ENCODE measurements at places on chromosomes 5 and 9. TPM values are rescaled to one million over a fixed set of nuclear protein-coding genes. Genes with fewer than 3 reads are reported as not detected.
A peak's percentile ranks its signal among the peaks of the same experiment; 100 is the strongest.

Gene FOXD4
- not detected for total RNA-seq

Gene ANKRD18A
- 7.2 TPM for total RNA-seq

DNA sequence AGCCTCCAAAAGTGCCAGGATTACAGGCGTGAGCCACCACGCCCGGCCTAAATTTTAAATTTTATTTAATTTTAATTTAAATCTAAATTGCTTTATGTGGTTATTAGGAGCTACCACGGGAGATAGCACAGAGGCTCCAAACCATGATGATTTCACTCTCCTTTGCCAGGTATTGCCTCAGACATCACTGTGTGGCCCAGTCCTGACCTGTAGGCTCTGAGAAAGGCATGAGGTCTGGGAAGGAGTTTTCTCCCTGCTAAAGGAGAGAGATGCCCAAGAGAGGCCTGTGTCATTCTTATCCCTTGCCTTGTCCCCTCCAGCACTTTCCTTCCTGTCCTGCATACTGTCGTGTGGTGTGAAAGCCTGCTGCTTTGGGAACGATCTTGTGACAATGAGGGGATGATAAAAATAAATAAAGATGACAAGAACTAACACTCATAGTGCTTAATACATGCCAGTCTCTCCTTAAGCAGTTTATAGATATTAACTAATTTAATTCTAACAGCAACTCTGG lies 37.0 kb upstream of the BASP1 start:
- H3K27ac ChIP-seq, result no peak overlapping the region
- H3K4me3 ChIP-seq, result no peak overlapping the region
- H3K27me3 ChIP-seq, result no peaks in the 10 kb centered on the region
- H3K36me3 ChIP-seq, result no peaks in the 10 kb centered on the region
- H3K4me1 ChIP-seq, result no peaks in the 10 kb centered on the region

- peak; percentile 70 for DNase-seq
- H3K27ac ChIP-seq, result peak overlapping the region; percentile 98
- no peaks in the 10 kb centered on the region for H3K27me3 ChIP-seq
- H3K36me3 ChIP-seq, result no peaks in the 10 kb centered on the region
- peaks cover 29% of the 10 kb centered on the region for H3K4me1 ChIP-seq
- H3K4me3 ChIP-seq, result no peak overlapping the region
Observed at GRCh38 chr9:121289026-121289771, 21.2 kb downstream of the GSN start.

DNA sequence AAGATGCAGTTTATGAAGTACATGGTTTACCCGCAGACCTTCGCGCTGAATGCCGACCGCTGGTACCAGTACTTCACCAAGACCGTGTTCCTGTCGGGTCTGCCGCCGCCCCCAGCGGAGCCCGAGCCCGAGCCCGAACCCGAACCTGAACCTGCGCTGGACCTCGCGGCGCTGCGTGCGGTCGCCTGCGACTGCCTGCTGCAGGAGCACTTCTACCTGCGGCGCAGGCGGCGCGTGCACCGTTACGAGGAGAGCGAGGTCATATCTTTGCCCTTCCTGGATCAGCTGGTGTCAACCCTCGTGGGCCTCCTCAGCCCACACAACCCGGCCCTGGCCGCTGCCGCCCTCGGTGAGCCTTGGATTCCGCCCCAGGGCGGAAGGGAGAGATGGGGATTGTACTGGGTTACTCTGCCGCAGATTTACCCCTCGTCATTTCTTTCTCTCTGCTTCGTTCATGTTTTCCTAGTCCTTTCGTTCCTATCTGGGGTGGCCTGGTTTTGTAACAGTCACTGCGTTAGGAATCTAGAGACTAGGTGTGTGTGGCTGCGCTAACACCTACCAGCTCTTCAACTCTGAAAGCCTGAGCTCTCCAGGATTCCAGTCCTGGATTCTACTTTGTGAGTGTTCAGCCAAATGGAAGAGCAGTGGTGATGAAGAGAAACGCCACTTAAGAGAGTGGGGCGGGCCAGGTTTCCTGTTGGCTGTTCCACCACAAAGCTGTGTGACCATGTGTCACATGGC lies 638 bp downstream of the MRPS30 start:
- H3K4me1 ChIP-seq, result no peaks in the 10 kb centered on the region
- peak overlapping the region; percentile 96 for H3K4me3 ChIP-seq
- H3K27ac ChIP-seq, result peak overlapping the region; percentile 89
- peak; percentile 66 for DNase-seq

GRCh38 chr5:115160975-115161475 lies 8.7 kb downstream of the TRIM36 start:
- DNase-seq, result no peak
- H3K27me3 ChIP-seq, result no peaks in the 10 kb centered on the region
- H3K4me1 ChIP-seq, result no peaks in the 10 kb centered on the region
- H3K4me3 ChIP-seq, result no peak overlapping the region
- H3K27ac ChIP-seq, result no peak overlapping the region
- H3K36me3 ChIP-seq, result no peaks in the 10 kb centered on the region

Gene FRMPD1
- total RNA-seq, result 0.35 TPM

Gene NRG2
- total RNA-seq, result 0.48 TPM

DNA sequence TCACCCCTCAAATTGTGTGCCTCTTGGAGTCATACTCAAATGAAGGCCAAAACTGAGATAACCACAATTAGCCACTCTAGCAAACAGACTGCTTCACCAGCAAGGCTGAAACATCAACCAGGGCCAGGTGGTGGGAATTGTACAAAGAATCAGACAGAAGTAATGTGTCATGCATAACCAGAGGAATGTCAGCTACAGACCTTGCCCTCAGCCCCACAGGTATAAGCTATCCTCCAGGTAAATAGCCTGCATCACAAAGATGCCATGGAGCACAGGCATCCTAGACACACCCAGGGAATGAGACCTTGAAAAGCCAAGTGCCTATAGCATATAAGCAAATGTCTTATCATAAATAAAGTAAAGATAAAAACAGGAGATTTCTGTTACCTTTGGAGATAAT lies 242.7 kb downstream of the CETN3 start:
- no peaks in the 10 kb centered on the region for H3K4me1 ChIP-seq
- H3K36me3 ChIP-seq, result no peaks in the 10 kb centered on the region
- DNase-seq, result no peak
- no peak overlapping the region for H3K27ac ChIP-seq
- H3K27me3 ChIP-seq, result no peaks in the 10 kb centered on the region

Gene KCNT1
- total RNA-seq, result not detected

DNA sequence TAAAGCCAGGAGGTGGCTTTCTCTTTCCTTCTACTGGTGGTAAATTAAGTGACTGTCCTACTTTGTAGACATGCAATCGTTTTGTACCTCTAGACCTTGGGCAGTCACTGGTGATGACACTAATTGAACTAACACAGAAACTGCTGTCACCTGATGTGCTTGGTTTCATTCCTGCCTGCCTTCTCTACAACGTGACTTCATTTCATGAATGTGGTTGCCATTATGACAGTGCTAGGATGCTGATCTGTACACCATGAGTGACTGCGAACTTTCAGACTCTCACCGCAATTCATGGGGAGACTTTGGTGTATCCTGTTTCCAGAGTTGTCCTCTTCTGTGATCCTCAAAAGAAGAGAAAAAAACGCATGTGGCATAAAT lies 47.5 kb downstream of the UBE2QL1 start:
- no peak overlapping the region for H3K27ac ChIP-seq
- DNase-seq, result no peak
- H3K27me3 ChIP-seq, result no peaks in the 10 kb centered on the region
- H3K4me3 ChIP-seq, result no peak overlapping the region
- no peaks in the 10 kb centered on the region for H3K36me3 ChIP-seq

DNA sequence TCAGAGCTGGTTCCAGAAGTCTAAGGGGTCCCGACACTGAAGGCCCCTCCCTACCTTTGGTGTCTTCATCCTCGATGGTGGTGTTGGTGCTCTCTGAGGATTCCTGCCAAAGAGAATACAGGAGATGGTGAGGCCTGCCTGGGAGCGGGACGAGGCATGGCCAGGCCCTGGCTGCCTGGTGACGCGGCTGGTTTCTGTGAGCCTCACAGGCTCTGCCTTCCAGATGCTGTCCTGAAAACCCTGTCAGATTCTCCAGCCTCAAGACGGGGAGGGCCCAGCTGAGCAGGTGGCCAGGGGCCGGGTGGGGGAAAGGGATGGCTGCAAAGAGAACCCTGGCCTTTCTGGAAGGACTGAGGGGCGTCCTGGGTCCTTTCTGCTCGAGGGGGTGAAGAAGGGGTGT lies 48.8 kb downstream of the SLC6A7 start:
- DNase-seq, result no peak
- H3K4me3 ChIP-seq, result no peak overlapping the region
- no peaks in the 10 kb centered on the region for H3K36me3 ChIP-seq
- H3K4me1 ChIP-seq, result no peaks in the 10 kb centered on the region
- no peak overlapping the region for H3K27ac ChIP-seq

Data from colonic mucosa (tissue), 4 donors.